ENCODE measurements at places on chromosomes 7 and 10.

GRCh38 chr7:42492920-42493319 lies 255.9 kb upstream of the GLI3 start:
- DNase-seq = no peak

DNA sequence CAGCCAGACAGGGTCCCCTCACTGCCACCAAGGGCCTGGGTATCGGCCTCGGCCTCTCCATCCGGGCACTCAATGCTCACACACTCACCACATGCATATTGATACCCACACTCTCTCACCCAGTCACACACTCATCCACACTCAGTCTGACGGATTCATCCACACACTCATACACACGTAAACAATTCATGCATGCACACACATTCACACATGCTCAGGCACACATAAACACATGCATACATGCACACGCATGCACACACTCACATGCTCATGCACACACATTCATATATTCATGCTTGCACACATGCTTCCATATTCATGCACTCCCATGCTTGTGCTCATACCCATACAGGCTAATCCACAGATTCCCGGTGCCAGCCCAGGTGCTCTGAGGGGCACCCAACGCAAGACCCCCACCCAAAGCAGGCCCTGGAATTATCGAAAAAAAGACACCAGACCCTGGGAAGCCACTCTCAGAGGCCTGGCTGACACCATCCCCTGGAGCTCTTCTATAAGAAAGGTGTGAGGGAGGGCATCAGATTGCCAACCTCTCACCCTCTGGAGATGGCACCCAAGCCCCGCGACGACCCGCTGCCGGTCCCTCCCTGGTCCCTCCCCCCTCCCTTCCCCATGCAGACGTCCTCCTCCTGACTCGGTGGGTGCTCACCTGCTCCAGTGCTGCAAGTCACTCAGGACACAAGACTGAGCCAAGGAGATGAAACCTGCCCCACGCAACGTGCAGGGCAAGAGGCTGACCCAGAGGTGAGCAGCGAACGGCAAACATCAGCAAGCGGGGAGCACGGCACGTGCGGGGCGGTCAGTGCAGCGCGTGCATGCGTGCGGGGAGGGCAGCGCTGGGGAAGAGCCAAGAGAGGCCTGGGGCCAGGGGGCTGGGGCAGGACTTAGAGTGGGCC lies 15.2 kb downstream of the STK32C start:
- DNase-seq = no peak

DNA sequence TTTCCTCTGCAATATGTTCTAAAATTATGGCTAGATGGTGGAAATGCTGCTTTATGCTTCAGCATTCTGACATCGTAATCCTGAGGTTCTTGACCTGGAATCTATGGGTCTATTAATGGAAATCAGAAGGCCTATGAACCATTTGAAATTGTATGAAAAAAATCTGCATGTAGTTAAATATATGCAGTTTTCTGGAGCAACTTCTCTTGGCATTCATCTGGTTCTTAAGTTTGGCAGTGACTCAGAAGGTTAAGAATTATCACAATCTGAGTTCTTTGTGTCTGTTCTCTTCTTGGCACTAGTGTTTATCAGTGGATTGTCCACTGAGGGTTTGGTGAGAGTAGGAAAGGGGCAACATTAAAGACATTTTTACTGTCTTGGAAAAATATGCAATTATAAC lies 71.1 kb upstream of the FZD1 start:
- no peak for DNase-seq

DNA sequence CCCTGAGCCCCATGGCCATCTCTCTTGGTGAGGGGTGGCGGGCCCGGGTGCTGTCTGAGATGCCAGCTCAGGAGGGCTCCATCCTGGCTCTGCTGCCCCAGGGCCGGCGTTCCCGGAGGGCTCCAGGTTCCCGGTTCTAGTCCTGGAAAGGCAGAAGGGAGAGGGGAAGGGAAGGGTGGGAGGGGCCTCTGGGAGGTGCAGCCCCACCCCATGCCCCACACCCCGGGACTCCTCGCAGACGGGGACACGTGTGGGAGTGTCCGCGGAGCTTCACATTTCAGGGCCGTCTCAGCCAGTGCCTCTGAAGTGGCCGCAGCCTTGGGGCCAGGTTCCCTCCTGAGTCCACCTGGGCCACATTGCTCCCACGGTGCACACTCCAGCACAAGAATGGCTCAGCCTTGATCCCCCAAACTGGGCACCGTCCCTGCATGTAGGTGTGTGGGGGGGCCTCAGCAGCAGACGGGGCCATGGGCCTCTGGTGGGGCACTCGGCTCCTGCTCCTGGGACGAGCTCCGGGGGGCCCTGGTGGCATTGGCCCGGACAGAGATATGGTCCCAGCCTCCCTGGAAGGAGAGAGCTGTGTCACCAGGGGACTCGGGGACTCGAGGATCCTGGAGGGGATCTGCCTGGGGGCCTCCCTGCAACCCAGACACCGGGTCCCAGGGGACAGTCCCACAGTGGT lies 5.8 kb downstream of the BHLHA15 start:
- DNase-seq = no peak

GRCh38 chr7:3065724-3066143 lies 22.1 kb upstream of the CARD11 start:
- DNase-seq = peak; percentile 19

DNA sequence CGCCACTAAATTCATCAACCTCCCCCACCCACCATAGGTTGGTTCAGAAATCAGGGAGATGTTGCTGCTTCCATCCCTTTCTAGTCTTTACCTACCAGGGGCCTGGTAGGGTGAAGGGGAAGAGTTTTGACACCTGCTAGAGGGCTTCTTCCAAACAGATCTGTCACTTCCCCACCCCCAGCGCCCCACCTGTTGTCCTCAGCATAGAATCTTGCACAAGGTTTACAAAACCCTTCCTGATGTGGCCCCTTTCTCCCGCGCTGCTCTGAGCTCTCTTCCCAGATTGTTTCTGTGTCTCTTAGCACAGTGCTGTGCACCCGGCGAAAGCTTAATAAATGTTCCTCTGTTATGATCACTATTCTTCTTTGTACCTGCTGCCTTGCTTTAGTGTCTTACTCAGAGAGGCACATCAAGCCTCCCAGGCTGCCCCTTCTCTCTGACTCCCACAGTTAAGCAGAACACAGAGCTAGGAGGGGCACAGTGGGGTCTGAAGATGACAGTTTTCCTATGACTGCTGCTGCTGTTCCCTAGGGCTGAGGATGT lies 11.2 kb upstream of the C10orf95 start:
- no peak for DNase-seq

DNA sequence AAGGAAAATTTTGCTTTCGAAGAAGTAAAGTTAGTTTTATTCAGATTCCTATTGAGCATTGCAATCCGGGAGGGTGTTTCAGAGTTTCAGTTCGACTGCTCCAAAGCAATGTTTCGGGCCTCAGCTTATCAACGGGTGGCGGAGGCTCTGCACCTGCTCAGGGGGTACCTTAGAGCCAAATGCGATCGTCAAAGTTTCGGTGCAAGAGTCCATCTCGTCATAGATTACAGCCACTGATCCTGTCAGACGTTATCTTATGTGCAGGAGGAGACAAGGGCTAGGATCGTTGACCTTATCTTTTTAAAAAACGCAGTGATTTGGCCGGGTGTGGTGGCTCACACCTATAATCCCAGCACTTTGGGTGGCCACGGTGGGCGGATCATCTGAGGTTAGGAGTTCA lies 3.8 kb upstream of the COX19 start:
- no peak for DNase-seq

- DNase-seq = peak; percentile 83
Observed at GRCh38 chr7:1843271-1843861, 173.3 kb downstream of the ELFN1 start.

DNA sequence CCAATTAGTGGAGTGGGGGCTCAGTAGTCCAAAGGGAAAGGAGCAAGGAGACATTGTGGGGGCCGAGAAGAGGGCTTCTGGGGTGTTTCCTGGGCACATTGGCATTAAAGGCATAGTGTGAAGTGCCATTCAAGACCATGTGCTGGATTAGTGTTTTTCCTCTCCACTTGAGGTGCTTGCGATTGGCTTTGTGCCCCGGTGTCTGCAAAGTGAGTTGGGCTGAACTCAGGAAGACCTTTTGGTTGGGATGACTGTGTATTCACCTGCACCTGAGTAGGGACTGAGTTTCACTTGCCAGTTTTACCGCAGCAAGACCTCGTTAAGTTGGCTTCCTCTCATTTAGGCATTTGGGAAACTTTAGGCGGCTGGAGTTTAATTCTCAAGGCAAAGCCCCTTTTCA lies 73.0 kb downstream of the TCF7L2 start:
- no peak for DNase-seq

DNA sequence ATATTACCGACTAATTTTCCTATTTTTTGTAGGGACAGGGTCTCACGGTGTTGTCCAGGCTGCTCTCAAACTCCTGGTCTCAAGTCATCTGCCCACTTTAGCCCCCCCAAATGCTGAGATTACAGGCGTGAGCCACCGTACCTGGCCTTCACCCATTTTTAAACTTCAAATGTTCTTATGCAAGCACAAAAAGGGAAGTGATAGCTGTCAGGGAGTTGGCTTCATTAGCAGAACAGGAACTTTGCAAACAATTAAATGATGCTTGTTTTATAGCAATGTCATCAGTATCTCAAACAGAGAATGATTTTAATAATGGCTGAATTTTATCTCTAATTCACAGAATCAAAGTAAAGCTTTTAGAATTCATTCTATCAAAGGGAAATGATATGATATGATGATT lies 49.8 kb upstream of the FAM171A1 start:
- DNase-seq = no peak

DNA sequence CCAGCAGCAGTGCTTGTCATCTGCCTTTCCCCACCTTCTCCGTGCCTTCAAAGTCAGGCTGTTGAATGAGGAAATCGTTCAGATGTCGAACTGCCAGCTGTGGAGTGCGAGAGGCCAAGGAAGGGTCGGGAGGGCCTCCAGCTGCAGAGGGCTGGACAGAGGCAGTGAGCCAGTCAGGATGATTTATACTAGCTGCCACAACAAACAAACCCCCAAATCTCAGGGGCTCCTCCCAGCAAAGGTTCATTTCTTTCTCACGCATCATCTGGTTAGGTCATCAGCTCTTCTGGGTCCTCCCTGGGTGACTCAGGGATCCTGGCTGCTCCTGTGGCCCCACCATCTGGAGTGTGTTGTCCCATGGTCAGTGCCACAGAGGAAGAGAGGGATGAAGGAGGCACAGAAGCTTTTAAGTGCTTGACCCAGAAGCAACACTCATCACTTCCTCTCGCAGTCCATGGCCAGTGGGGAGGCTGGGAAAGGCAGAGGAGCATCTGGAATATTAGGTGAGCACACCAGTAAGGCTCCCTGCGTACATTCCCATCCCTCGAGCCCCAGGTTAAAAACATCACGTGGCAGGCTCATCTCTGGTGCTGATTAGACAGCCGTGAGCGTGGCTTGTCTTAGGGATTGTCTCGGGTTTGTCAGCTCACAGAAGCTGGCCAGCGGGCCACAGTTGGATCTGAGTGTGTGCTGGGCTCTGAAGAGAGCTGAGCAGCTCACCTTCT lies 140.7 kb downstream of the RGS10 start:
- peak; percentile 77 for DNase-seq

- peak; percentile 37 for DNase-seq
Observed at GRCh38 chr7:97733276-97734161, 1.6 kb downstream of the TAC1 start.

DNA sequence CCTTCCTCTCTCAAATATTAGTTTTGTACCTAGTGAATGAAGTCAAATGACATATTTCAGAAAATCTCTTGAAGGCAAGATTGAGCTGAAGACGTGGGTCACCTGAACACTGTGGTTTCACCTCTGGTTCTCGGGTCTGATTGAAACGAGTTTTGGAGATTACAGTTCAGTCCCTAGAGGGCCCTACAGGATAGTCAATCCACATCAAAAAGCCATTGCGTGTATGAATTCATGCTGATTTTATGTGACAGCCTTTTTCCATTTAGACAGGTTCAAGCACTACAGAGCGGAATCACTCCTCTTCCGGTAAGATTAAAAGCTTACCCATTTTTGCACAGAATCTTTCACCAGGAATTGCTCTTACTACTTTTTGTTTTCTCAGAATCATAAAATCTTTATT lies 62.2 kb downstream of the VIM start:
- DNase-seq = peak; percentile 17

DNA sequence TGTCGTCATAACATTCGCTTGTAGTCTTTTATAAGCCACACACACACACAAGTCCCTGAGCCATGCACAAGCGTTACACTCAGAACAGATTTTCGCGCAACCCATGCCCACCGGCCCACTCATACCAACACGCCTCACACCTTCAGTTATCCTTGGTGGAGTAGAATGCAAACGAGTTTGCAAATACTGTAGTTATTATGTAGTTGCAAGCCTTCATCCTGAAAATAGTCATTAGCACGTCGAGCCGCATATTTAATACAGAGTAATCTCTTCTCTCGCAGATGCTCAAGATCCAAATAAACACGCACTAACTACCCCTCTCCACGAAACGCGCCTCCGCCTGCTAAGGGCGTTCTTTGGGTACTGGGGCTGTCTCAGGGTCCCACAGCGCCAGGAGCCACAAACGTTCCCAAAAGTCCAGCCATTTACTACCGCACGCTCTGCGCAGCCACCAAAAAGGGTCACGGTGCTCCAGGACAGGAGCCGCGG lies 1.8 kb downstream of the NKX2-3 start:
- DNase-seq = no peak

- DNase-seq = no peak
Observed at GRCh38 chr10:86188796-86189558, 177.6 kb downstream of the GRID1 start.

DNA sequence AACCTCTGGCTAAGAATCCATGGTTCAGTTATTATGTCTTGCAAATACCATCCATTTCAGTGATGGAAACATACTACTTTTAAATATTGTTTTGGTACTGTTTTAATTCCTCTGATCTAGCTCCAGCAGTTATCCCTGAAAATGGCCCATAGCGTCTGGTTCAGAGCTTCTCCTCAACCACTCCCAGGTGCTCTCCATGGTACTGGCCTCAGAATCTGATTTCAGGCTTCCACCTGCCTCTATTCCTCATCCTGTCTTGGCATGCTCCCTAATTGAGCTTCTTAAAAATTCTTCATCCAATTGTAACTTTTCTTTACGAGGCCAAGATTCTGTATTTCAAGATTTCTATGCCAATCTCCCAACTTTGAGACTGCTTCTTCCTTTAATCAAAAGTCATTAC lies 236.3 kb downstream of the HTR7 start:
- DNase-seq = peak; percentile 27

GRCh38 chr7:139702313-139702731 lies 75.5 kb downstream of the HIPK2 start:
- no peak for DNase-seq
